ENCODE measurements at places on chromosomes 6 and 20.

DNA sequence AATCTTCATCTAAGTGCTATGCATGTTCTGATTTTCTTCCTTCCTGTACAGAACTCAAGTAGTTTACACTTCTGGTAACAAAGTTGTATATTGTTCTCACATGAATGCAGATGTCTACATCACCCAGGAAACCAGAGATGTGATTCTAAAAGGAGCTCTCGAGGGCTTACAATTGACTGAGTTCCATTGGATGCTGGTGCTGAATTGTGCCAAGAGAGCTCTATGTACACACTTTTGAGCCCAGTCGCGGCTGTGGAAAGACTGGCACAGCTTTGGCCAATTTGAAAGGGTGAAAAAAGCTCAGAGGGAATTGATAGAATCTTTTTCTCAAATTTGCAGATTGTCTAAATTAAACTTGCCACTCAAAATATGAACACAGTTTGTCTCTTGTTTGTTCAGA, 340.7 kb downstream of the LMBRD1 start:
- no peak for DNase-seq

GRCh38 chr6:81562169-81562568, 190.3 kb downstream of the TENT5A start:
- no peak for DNase-seq

GRCh38 chr6:155371230-155371629, 56.9 kb upstream of the TFB1M start:
- DNase-seq, result no peak

DNA sequence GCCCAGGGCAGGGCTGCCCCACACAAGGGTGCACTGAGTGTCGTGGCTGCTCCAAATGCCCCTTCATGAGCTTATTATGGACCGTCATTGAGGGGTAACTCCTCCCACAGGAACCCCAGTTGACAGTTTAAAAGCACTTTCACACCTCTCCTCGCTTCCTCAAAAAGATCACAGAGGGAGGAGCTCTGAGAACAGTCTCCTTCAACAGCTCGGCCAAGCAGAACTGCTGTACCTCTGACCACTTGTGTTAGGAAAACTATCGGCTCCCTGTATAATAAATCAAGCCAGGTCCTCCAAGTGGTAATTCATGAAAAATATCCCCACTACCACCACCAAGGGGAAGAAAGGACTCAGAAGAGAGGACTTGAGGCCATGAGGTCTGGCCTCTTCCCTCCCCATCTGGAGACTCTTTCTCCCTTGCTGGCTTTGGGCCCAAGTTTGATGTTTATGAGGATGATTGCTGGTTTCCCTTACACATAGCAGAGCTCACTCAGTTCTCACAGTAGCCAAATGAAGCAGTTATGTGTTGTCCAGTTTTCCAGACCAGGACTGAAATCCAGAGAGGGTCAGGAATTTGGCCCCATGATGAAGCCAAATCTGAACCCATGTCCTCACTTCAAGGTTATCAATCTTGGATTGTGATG, 8.7 kb downstream of the SNX21 start:
- no peak for DNase-seq

- DNase-seq, result no peak
Measured at GRCh38 chr6:15551798-15552197, 111.0 kb downstream of the DTNBP1 start.

DNA sequence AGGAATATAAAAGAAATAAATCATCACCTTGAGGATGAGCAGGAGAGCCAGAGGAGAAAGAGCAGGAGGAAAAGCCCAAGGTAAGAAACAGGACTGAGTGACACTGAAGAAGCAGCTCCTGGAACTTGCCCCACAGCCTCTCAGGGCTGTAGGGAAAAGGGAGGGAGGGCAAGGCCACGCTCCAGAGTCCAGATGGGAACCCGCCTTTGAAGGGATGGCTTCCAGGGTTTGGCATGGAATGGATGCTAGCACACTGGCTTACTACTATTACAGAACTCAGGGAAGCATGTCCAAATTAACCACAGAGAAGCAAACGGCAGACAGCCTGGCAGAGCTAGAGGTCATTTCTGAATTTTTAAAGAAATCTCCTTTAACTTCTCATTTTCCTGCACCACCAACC, 26.8 kb downstream of the RALGAPA2 start:
- no peak for DNase-seq

DNA sequence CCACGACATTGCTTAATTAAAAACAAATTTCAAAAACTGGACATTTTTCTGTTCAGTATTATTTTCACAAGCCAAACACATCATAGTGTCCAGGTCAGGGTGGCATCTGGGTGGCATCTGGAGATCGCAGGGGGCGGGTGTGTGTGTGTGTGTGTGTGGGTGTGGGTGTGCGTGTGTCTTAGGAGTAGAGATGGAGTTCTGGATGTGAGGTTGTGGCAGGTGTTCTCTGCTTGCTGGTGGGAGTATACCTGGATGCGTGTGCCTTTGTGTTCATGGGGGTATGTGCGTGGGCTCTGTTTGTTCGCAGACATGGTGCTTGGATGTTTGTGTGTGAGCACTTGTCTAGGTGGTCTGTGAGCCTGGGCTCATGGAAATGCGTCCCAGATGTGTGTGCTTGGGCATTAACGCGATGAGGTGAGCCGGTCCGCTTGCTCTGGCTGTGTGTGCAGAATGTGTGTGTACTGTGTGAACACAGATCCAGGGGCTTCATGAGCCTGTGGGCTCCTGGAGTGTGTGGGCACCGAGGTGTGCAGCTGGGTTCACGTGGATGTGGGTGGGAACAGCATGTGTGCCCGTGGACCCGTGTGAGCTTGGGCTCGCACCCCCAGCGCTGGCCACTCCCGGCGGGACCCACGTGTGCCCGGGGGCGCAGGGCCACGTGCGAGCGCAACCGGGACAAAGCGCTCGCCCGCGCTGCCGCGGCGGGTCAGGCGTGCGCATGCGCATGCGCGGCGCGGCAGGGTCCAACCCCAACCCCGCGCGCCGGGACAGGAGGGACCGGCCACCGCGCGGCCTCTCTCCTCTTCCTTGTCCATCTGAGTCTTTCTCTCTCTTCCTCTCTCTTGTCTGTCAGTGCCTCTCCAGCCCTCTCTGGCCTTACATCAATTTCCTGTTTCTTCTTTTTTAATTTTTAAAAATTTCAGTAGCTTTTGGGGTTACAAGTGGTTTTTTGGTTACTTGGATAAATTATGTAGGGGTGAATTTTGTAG, 60.4 kb downstream of the SRC start:
- DNase-seq, result no peak

- no peak for DNase-seq
Measured at GRCh38 chr6:4676016-4676415, 100.2 kb upstream of the CDYL start.

GRCh38 chr6:41505122-41506049, 40.8 kb upstream of the FOXP4 start:
- no peak for DNase-seq

DNA sequence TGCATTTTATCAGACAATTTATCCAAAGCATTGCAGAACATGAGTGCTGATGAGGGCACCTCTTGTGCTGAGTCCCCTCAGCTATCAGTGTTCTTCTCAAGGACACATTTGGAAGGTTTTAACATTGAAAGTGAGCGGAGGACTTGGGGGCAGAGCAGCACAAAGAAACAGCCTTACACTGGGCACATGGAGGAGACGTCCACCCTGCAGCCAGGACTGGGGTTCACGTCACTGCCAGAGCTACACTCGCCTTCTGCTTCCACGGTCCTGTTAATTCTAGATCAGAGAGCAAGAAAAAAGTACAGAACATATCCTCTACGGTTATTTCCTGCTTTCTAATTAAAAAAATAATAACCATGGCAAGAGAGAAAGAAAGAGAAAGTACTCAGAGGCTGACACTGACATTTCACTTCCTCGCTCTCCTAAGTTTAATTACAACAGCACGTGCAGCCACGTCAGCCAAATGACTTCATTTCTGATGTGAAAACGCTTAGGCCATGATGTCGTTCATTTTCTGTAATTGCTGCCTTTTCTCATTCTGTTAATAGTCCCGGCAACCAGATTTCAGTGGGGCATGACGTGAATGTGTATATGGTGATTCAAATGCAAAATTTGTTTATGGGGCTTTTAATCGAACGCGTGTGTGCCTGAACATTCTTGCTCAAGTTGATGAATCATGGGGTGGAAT, 5.1 kb downstream of the PRND start:
- no peak for DNase-seq

DNA sequence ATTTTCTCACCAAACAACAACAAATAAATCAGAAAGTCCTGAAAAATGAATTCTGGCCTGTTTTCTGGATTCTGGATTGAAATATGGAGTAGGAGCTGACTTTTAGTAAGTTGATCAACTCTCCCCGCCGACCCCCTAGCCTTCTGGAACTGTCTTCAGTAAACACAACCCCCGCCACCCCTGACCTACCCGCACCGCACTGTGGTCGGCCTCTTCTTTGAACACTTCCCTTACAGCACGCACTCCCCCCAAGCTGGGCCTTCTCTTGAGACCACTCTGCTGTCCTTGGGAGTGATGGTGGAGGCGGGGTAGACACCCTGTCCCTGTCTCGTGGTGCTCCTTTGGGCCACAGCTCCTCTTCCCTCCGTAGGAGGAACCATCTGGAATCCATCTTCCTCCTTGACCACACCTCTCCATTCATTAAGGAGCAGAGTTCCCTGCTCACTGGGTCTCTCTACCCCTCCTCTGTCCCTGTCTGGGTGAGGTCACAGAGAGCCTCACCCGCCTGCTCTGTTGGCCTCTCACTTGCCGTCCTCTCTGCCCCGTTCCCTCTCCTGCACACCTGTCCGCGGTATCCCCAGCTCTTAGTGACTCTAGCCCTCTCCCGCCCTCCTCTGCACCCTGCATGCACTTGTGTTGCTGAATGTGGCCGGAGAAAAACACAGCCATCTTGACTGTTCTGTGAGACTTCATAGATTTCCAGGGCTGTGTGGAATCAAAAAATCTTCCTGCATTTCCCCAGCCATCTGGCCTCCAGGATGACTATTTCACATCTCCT, 19.1 kb downstream of the SYNJ2 start:
- DNase-seq, result no peak

DNA sequence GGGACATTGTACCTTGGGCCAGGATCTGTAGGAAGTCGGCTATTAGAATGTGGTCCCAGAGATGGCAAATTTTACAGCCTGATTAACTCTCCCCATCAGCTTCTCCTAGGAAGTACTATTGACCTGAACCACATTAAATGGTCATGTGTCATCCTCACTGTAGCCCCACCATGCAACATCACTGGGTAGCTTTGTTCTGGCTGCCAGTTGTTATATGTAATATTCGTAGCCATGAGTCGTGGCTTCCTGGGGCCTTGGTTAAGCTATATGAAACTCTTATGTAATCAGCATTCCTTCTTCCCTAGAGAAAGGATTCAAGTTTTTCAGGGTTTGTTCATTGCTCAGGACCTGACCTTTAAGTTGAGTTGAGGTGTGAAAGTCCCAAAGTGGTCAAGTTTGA, 125.7 kb downstream of the ANKS1A start:
- no peak for DNase-seq

GRCh38 chr6:166809721-166810120, 146.6 kb downstream of the RNASET2 start:
- DNase-seq, result no peak

DNA sequence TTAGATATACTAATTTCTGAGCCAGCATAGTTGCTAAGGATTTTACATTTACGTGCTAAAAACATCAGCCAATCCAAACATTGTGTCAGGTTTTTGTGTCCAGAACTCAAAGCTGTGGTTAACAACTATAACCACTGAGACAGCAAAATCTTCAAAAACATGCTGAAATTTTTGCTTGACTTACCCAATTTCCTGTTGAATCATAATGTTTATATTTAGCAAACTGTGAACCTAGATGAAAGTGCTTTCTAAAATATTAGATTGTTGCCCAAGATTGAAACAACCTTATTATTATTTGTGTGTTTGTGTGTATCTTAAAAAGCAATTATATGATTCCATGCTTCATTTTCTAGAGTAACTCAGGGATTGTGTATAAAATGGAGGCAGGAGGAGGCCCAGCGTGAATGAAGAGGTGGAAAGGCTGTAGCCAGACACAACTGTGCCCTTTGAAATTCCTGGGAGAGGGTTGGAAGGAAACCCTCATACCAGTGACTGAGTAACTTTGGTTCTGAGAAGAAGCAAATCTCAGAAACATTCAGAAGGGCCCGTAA, 48.0 kb downstream of the ARMC2 start:
- no peak for DNase-seq

GRCh38 chr6:157774153-157775135, 48.6 kb upstream of the SNX9 start:
- DNase-seq, result no peak

- peak; percentile 40 for DNase-seq
Measured at GRCh38 chr6:27251606-27252251, 4.2 kb downstream of the PRSS16 start.

DNA sequence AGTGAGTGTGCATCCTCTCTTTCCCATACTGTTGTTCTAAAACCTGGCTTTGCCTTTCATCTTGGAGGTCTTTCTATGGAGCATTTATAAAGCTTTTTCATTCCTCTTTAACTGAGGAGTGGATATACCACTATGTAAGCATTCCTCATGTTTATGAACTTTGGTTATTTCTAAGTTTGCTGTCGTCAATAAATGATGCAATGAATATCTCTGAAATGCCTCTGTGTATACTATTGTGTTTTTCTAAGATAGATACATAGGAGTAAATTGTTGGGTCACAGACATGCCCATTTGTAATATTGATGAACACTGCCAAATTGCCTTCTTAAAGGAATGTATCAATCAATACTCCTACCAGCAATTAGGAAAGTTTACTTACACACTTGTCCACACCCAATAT, 53.9 kb downstream of the SLC22A2 start:
- DNase-seq, result no peak

- DNase-seq, result no peak
Measured at GRCh38 chr20:5090191-5090590, 29.6 kb downstream of the PCNA start.

- DNase-seq, result no peak
Measured at GRCh38 chr6:92942549-92942948, 476.8 kb downstream of the EPHA7 start.

DNA sequence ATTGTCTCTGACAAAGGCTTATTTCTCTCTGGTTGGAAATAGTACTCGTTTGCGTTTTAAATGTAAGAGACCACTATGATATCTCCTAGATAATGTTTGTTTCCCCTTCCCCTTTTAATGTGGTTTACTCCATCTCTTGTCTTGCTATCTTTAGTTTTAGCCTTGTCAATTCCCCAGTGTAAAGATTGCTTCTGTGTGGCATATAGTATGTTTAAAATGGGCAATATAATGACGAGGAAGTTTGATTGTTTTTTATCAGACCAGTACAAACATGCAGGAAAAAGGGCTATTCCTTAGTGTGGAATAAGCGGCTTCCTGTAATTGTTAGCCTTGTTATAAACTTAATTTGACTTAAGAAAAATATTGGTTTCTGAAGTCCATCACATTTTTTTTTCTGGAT, 3.1 kb downstream of the QKI start:
- DNase-seq, result no peak

DNA sequence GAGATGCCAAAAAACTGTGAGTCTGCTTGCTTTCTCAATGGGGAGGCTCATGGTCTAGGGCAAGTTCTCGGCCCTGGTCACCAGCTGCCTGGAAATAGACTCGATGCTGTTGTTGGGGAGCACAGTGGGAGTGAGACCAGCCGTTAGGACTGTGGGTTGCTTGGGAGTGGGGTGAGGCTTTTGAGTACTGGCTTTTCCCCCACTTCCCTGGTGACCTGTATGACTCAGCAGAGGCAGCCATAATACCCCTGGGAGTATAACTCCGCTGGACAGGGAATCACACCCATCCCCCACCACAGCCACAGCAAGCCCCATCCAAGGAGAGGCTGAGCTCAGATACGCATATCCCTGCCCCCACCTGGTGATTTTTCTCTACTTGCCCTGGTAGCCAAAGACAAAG, 48.9 kb upstream of the OGFRL1 start:
- DNase-seq, result no peak
